A549 treated with dexamethasone at 1 μM for 4 hours (cell line): ENCODE measurements at places on chromosomes 1 and 21. TPM values are rescaled to one million over a fixed set of nuclear protein-coding genes. Genes with fewer than 3 reads are reported as not detected.

Gene RIPPLY3
- 0.40 to 0.60 TPM (median 0.45 TPM) in 5 replicates for total RNA-seq

Gene KRTAP21-2
- not detected in 5 replicates for total RNA-seq

Gene DAP3
- total RNA-seq = 110 to 146 TPM (median 115 TPM) in 5 replicates

Gene LRRC39
- 0.08 to 0.16 TPM (median 0.11 TPM) in 5 replicates for total RNA-seq

Gene KRTAP13-2
- 0.09 TPM in 1 of 5 replicates, not detected in the others for total RNA-seq

Gene MEX3A
- total RNA-seq = 0.76 to 2.6 TPM (median 1.7 TPM) in 5 replicates

Gene CDC7
- total RNA-seq = 5.2 to 7.8 TPM (median 6.8 TPM) in 5 replicates

Gene NBPF1
- 14.0 to 24.2 TPM (median 22.4 TPM) in 5 replicates for total RNA-seq

Gene GPR153
- total RNA-seq = 4.0 to 6.7 TPM (median 6.0 TPM) in 5 replicates
